T-helper 2 cell (primary cell): ENCODE measurements at places on chromosomes 7 and 10.

- DNase-seq = peak; percentile 53
Observed at GRCh38 chr10:72095195-72095594, 6.8 kb upstream of the SPOCK2 start.

GRCh38 chr7:19681596-19681995 is 27.2 kb downstream of the POLR1F start:
- DNase-seq = no peak

GRCh38 chr7:15504351-15504750 is 57.5 kb downstream of the AGMO start:
- DNase-seq = no peak

- DNase-seq = no peak
Observed at GRCh38 chr10:71396711-71397295, at the start of gene CDH23. Gene CDH23 (plus strand): TSS chr10:71396920. CDS start chr10:71439832, 42,912 bp downstream.

DNA sequence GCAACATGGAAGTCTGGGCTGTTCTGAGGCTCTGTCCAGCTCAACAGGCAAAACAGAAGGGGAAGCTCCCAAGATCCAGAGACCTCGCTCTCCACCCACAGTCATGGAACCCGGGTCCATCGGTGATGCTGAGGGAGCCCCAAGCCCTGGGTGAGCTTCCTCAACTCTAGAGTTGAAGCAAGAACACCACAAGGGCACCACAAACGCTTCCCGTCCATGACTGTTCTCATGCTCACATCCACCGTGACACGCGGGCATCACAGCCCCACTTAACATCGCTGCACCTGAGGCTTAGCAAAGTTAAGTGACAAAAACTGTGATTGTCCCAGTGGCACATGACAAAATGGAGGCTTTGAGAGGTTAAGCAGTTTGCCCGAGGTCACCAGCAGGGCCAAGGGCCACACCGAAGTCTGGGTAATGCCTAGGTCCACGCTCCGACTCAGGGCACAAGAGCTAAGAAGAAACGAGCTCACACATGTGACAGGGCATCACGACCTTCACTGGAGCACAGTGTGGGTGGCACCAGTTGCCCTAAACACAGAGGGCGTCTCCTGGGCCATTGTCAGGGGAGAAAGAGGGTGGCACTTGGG is 110.6 kb downstream of the OAT start:
- DNase-seq = no peak

DNA sequence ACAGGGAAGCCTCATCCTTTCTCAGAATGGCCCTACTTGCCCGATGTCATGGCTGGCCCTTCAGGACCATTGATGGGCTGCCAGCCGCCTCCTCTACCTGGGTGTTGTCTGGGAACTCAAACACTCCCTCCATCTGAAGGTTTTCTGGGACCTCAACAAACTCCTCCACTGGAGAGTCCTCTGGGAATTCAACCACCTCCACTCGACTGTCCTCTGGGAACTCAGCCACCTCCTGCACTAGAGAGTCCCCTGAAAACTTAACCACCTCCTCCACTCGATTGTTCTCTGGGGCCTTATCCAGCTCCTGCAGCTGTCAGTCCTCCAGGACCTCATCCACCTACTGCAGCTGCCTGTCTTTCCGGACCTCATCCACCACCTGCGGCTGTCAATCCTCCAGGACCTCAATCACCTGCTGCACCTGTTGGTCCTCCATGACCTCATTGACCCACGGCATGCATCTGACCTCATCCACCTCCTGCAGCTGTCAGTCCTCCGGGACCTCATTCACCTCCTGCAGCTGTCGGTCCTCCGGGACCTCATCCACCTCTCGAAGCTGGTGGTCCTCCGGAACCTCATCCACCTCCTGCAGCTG is 37.1 kb downstream of the MAT1A start:
- DNase-seq = no peak

DNA sequence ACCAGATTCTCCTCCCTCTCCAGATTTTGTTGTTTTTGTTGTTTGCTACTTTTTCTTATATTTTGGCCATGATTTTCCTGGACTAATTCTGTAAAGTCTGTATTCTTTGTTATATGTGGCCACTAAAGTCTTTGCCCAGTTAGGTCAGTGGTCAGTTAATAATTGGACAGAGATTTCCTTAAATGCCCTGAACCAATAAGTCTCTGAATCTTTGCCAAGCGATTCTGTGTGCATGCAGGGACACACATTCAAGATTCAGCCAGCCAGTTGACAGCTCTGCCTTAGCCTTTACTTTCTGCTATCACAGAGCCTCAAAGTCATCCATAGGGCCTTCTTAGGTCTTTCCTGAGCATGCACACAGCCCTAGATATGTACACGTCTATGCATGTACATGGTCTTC is 11.0 kb upstream of the COL17A1 start:
- DNase-seq = no peak

DNA sequence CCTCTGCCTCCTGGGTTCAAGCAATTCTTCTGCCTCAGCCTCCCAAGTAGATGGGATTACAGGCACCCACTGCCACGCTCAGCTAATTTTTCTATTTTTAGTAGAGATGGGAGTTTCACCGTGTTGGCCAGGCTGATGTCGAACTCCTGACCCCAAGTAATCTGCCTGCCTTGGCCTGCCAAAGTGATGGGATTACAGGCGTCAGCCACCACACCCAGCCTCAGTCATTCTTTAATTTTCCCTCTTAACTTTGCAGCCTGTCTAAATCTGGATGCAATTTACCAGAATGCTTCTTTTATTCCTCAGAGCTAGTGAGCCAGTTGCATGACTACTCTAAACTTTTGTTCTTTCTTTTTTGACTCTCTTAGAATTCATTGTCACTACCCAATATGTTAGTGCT is 90.5 kb upstream of the CSTF2T start:
- DNase-seq = no peak

- DNase-seq = no peak
Observed at GRCh38 chr10:131909014-131909808, 8.4 kb downstream of the PPP2R2D start.

DNA sequence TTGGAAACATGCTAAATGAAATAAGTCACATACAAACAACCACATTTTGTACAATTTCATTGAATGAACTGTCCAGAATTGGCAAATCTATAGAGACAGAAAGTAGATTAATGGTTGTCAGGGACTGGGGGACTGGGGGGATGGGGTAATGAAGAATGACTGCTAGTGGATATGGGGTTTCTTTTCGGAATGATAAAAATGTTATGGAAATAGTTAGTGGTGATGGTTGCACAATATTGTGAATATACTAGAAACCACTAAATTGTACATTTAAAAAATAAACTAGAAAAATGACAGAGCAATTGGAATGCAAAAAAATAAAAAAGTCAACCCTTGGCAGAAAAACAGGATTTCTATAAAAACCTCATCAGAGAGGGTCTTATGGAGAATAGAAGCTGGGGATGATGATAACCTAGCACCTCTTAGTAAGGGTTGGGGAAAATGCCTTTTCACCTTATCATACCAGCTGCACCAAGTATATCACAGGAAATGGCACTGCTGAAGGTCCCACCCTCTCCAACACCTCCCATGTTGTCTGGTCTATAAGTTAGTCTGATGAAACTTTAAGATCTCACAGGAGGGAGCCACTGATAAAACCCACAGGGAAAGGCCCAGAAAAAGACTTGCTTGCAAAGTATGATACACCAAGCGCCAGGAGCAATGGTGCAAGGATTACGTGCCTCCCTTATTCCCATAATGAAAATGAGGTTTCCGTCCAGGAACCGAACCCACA is 23.1 kb upstream of the JAZF1 start:
- DNase-seq = peak; percentile 10

DNA sequence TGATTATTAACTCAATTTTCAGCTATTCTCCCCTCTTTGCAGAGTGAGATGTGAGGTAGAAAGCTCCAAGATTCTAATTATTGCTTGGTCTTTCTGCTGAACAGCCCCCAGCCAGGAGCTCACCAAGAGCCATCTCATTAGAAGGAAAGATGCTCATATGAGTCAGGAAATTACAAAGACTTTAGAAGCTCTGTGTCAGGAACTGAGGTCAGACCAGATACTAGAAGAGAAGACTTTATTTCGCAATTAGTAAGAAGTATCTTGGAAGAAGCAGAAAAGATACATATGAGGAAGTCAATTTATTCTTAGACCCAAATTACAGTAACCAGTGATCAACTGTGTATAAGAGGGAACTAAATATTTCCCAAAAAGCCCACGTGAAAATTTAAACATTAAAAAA is 626.9 kb downstream of the ZWINT start:
- DNase-seq = no peak

DNA sequence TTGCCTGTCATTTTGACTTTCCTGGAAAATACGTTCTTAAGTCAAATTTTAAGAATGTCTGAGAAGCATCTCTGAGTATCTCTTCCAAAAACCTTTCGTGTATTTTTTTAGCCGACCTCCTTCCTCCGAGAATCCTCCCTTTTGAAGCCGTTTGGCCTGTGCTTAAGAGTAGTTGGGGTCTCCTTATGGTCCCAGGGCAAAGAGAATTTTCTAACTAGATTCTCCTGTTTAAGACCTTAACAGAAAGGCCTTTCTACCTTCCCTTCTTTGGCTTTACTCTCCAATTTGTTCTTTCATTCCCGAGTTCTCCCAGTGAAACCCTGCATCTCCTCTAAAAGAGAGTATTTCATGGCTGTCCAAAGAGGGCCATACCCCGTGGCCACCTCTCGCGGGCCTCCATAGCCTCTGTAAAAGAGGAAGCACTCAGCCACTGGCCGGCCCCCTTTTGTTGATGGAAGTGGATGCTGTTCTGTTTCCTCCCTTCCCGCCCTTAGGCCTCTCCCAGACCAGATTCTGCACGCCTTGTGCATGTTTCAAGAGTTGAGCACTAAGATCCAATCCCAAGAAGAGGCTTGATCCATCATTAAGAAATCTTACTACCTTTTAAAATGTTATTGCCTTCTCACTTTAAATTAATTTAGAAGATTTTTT is 6.6 kb upstream of the FEZF1 start:
- no peak for DNase-seq

GRCh38 chr7:107105591-107106245 is 61.2 kb downstream of the PRKAR2B start:
- DNase-seq = no peak

DNA sequence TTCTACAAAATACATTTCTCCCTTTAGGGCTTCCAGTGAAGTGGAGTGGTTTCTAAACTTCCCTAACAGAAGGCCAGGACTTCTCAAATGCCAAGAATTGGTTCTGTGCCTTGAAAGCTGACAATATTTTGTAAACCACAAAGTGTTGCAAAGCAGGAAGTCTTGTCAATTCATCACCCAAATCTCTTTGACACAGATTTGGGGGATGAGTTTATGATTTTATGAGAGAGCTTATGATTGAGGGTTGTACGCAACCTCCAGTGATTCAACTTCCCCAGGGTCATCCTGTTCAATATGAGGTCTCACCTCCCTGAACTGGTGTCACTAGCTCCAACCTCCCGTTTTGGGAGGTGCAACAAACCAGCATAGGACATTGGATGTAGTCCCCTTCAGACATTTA is 83.7 kb downstream of the PRLHR start:
- DNase-seq = no peak

DNA sequence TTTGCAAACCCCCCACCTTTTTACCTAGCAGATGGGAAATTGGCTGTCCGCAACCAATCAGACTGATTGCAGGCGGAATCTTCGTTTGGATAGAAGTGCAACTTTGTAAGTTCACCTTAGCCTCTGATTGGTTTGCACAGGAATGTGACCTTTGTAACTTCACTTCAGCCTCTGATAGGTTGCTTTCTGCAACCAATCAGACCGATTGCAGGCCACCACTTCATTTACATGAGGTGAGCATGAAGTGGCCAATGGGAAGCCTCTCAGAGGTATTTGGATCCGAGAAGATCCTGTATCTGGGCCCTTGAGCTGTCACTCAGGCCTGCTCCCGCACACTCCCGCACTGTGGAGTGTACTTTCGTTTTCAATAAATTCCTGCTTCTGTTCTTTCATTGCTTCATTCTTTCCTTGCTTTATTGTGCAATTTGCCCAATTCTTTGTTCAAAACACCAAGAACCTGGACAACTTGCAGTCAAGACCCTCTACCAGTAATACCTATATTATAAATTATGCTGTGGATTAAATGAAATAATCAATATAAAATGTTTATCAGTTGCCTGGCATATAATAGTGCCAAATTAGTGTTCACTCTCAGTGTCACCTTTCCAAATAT is 491.4 kb downstream of the PLXNA4 start:
- no peak for DNase-seq

DNA sequence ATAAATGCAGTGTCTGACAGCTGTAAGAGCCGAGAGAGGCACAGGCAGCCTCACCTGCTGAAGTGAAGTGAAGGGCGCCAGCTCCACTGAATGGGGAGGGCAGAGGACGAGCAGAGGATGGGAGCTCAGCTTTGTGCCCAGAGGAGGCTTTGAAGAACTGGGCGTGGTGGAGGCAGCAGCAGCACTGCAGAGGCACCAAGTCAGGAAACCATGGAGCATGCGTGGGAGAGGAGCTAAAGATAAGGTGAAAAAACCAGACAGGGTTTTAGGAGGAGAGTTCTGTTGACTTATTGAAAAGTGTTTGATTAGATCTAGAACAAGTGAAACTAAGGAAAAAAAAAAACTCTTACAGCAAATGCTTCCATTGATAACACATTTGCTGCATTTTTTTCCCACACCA is 216.4 kb downstream of the CXCL12 start:
- DNase-seq = no peak

- DNase-seq = no peak
Observed at GRCh38 chr7:12178317-12178716, 32.8 kb upstream of the TMEM106B start.

GRCh38 chr7:471866-472639 is 47.6 kb downstream of the PDGFA start:
- no peak for DNase-seq

GRCh38 chr10:6171881-6172695 is 30.6 kb upstream of the PFKFB3 start:
- DNase-seq = no peak

DNA sequence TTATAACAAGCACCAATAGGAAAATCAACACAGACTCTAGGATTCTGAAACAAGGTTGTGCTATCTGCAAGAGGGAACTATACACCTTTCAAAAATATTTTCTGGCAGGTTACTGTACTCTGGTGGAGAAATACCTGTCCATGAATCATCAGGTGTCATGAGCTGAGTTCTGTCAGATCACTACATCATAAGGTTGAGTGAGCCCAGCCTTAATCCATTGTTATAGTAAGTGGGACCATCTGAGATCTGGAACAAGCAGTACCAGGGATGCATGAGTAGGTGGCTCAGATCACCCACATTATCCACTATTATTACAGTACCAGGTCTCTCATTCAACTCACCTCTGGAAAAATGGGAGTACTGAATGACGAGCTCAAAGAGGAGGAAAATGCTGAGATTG is 212.4 kb downstream of the DGKI start:
- DNase-seq = no peak

DNA sequence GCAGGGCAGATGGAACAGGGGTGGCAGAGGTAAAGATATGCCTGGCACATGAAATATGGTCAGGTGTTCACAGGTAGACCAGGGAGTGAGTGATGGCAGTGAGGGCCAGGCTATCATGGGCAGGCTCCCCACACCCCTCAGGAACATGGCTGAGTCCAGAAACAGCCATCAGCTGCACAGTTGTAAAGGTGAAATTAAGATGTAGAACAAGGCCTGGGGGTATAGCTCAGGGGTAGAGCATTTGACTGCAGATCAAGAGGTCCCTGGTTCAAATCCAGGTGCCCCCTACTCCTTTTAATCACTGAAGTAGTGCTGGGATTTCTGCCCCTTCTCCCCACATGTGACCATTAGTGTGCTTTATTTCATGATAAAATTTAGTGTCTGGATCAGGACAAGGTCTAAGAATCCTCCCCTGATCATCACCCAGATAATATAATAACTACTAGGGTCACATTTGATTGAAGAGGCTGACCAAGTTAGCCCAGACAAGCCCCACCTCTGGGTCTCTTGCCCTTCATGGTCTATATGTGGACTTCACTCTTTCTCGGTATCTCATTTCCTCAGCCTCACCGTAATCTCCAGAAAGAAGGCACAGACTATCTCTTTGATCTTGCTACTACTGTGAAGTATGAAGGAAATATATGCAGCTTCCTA is 69.0 kb downstream of the ZNF783 start:
- no peak for DNase-seq
